ENCODE measurements at places on chromosomes 3 and 15. TPM values are rescaled to one million over a fixed set of nuclear protein-coding genes. Genes with fewer than 3 reads are reported as not detected.

PDZRN3 gene
- total RNA-seq = 0.23 TPM

IL16 gene
- 3.6 TPM for total RNA-seq

FAM107A gene
- total RNA-seq = 2.9 TPM

KCNMB2 gene
- total RNA-seq = not detected

CCDC13 gene
- 0.28 TPM for total RNA-seq

NEO1 gene
- 6.3 TPM for total RNA-seq

EFL1 gene
- 30.1 TPM for total RNA-seq

TRIP4 gene
- 10.7 TPM for total RNA-seq

DLEC1 gene
- under 0.01 TPM for total RNA-seq

NDN gene
- 40.3 TPM for total RNA-seq

ABTB1 gene
- total RNA-seq = 14.4 TPM

DNA sequence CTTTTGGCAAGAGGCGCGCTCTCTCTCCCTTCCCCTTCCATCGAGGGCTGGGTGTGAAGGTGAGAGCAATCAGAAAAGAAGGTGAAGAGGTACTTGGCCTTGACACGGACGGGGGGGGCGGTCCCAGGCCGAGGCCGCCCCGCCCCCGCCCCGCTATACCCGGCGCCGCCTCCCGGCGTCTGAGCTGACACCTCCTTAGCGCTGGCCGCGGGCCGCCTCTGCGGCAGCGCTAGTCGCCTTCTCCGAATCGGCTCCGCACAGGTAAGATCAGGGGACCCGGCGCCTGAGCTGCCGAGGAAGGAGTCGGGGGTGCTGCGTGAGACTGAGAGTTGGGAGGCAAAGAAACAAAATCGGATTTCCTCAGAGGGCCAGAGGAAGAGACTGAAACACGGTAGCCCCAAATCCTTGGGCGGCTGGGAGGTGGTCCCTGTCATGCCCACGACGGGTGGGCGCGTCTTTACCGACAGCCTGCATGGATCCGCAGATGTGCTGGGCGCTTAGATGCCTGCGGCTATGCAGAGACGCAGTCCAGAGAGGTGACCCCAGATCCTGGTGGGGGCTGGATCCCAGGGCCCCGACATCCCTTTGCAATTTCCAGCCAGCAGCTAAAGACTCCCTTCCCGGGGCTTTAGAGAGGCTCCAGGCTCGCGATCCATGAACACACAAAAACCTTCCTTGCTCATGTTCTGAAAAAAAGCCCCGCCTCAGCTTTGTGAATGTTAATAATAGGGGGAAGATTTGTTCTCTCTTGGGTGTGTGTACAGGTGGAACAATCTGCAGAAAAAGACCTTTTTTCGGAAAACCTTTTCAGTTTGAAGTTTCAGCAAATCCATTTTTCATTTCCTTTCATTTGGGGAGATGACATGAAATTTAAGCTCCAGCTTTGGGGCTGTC is at the start of gene ENTPD3:
Gene ENTPD3 (plus strand): TSS at position 184 of the 894 bp plus-strand sequence. CDS start 874 bp downstream, outside the sequence.
- DNase-seq = peak; percentile 30

GRCh38 chr3:12042638-12043037 is 38.5 kb downstream of the SYN2 start:
- no peak for DNase-seq

DNA sequence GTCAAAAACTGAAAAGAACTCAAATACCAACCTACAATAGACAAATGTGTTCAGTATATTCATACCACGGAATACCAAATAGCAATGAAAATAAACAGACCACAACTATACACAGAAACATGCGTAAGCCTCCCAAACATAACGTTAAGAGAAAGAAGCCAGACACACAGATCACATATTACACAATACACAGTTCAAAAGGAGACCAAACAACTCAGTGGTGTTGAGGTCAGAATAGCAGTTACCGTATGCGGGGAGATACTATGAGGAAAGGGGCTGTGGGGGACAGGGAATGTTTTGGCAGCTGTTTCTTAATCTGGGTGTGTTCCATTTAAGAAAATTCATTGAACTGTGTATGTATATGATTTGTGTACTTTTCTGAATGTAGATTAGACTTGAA is 6.6 kb downstream of the OSBPL10 start:
- no peak for DNase-seq

DNA sequence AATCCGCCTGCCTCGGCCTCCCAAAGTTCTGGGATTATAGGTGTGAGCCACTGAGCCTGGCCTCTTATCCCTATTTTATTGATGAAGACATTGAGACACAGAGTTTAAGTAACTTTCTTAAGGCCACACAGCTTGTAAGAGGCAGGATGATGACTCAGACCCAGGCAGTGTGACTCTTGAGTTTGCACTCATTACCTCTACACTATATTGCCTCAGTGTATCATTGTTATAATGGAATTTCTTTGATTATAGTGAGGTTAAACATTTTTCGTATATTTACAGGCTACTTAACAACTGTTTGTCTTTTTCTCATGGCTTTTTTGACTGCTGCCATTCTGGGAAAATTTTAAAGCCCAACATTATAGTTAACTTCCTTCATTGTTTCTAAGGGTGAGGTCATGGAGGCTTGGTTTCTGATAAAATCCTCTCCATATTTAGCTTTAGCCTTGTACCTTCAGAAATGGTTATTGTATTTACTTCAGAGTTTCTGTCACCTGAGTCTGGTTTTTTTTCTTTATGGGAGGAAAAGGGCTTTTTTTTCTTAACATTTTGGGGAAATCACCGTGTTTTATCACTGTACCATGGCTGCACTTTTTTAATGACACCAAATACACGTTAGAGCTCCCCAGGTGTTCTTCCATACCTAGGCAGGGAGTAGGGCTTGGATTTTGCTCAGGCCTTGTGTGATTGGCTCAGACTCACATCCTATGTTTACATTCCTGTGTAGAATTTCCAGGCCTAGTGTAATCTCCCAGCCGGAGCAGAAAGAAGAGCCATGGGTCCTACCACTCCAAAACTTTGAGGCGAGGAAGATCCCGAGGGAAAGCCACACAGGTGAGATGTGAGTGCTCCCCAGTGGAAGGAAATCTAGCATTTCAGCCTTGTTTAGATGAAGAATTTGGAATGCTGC is 6.3 kb downstream of the ZNF774 start:
- peak; percentile 78 for DNase-seq

- no peak for DNase-seq
Measured at GRCh38 chr3:66762916-66763693, 235.0 kb upstream of the KBTBD8 start.

DNA sequence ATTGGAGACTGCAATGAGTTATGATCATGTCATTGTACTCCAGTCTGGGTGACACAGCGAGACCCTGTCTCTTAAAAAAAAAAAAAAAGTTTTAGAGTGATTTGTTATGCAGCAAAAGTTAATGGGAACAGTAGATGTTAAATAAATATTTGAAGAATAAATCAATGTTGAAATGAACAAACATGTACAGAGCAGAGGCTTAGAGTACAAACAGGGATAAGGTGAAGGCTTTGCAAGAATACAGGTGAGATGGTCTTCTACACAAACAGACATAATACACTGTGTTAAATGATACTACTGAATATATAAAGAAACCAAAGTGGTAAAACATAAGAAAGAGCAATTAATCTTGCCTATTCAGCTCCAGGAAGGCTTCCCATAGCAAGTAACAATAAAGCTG is 265.4 kb downstream of the CNTN3 start:
- no peak for DNase-seq

GRCh38 chr15:41987246-41987924 is 15.0 kb upstream of the EHD4 start:
- no peak for DNase-seq

DNA sequence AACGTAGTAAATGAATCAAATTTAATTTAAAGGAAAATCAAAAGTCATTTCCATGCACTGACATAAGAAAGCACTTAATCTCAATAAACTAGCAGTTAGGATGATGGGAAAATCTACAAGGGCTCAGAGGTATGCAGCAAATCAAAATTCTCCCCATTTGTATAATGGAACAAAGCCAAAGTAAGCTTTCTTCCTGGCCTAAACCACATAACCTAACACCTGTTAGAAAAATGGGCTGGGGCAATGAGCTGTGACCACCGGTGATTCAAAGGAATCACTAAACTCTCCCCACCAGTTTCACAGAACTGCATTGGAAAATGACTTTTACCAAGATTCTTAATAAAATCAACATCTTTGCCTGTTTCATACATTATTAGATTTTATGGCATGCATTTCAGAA is 1024.3 kb downstream of the FHIT start:
- DNase-seq = no peak

DNA sequence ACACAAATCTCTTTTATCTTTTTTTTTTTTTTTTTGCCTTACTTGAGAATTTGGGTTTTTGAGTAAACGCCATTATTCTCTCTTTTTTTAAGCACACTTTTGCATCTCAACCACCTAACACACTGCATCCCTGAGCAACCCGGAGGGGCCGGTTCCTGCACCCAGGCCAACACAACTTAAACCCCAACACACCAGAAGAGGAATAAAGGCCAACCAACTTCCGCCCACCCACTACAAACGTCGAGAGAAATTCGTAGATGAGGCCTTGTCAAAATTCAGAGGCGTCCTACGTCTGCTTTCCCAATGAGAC is 389 bp upstream of the CCNB2 start:
- no peak for DNase-seq

GRCh38 chr3:12227833-12228232 is 61.0 kb upstream of the PPARG start:
- no peak for DNase-seq

GRCh38 chr3:67090474-67090873 is 92.4 kb downstream of the KBTBD8 start:
- DNase-seq = peak; percentile 84

DNA sequence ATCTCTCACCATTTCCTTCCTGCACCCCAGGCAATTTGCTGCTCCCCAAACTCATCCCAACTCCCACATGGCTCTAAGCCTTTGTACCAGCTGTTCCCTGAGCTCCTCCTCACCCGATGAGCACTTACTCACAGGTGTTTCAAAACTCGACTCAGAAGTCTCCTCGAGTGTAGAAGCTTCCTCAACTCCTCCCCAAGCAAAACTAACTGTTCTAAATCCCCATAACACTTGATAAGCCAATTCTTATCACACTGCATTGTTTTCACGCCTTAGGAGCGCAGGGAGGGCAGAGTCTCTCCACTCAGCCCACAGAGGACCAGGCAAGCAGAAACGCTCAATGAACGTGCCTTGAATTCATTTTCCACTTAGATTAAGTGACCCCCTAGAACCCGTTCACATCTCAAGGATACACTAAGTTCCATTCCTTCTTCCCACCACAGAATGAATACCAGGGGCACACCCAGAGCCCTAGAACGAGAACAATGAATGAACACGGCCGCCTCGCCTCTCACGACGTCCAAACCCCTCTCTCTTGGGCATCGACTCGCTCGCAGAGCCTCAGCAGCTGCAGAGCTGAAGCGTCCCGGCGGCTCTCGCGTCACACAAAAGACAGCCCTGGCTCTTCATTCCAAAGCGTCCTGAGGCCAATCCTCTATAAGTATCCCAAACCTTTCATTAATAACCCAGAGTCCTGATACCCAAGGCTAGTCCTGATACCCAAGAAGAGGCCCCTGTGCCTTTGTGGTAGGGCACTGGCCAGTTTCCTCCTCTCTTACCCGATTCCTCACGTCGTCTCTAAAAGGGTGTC is 1.1 kb downstream of the RAF1 start:
- peak; percentile 57 for DNase-seq

- DNase-seq = peak; percentile 22
Measured at GRCh38 chr3:156010829-156011228, 109.5 kb upstream of the KCNAB1 start.

DNA sequence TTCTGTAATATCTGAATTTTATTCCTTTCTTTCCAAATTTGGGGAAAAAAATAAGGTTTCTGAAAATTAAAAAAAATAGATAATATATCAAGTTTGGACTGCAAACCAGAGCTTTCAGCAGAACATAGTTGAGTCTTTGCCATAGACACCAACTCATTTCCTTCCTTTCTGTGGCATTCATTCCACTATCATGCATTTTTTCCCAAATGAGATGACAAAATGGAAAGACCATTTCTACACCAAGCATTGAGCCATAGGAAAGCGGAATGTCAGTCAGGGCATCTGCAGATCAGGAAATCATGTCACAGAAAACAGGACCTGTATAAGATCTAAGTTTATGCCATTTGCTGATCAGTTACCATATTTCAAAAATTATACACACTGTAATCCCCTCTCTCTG is 333.3 kb upstream of the THBS1 start:
- peak; percentile 76 for DNase-seq

DNA sequence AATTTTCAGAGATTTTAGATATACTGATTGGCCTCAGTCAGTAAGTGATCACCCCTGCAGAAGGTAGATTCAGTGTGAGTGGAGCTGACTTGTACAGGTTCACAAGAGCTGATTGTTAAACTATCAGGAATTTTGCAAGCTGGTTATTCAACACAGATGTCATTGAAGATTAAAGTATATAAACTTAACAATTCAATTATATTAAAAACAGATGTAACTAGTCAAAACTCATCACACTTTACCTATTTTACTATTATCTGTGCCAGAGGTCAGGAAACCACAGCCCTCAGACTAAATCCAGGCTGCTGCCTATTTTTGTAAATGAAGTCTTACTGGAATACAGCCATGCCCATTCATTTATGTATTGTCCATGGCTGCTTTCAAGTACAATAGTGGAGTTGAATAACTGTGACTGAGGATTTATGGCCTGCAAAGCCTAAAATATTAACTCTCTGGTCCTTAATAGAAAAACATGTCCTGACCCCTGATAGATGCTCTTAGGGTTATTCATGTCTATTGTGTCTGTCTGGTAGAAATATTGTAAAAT is 429.3 kb upstream of the PDZRN3 start:
- DNase-seq = no peak

DNA sequence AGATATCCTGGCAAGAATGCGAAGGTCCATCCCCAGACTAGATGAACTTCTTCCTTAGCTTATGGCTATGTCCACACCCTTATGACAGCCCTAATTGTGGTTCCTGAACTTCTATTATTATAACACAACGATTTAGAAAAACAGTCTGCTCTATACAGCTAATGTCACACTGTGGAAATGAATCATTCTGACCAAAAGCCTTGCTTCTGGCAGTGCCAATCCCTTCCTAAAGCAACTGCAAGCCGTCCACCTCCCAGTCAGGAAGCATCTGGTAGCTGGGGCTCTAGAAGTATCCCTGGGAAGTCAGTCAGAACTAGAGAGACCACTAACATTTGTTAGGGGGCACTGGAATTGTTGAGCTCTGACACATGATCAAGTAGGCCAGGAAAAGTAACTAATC is 45.0 kb downstream of the MYO5A start:
- DNase-seq = peak; percentile 99

- peak; percentile 5 for DNase-seq
Measured at GRCh38 chr15:79896131-79896633, 632 bp downstream of the MTHFS start.

GRCh38 chr3:184129012-184129411 is 6.1 kb upstream of the EIF2B5 start:
- DNase-seq = peak; percentile 62

DNA sequence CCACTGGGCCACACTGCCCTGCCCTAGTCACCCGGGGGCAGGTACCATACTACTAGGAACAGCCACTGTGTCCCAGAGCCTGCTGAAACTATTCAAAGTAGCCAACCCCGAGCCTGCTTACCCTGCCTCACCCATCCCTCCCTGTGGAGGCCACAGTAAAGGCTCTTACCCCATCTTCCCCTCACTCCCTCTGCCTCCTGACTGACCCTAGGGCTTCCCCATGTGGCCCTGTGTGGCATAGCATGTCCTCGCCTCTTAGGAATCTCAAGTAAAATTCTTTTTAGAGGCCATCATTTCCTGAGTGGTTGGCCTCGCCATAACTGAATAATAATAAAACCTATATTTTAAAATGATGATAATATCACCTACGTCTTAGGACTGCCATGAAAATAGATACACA is 112.2 kb upstream of the SLC6A11 start:
- DNase-seq = peak; percentile 17
